ENCODE measurements at places on chromosomes 3 and 15. TPM values are rescaled to one million over a fixed set of nuclear protein-coding genes. Genes with fewer than 3 reads are reported as not detected.

DNA sequence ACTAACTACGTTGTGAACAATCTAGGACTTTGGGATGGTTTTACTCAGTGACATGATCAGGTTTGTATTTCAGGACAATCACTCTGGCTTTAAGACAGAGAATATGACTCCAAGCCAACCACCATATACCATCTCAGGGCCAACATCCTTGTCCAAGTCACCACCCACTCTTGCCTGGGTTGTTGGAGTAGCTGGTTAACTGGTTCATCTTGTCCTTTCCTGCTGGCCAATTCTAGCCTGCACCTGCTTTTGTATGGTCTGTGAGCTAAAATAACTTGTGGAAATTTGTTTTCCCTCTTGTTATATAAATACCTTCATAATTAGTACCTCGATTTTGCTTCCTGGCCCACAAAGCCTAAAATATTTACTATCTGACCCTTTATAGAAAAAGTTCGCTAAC lies 306.8 kb upstream of the STT3B start:
- DNase-seq: no peak

GRCh38 chr3:71057526-71057894 lies 526.0 kb downstream of the FOXP1 start:
- no peak for DNase-seq

GRCh38 chr15:93899817-93900216 lies 331.5 kb upstream of the MCTP2 start:
- DNase-seq: no peak

DNA sequence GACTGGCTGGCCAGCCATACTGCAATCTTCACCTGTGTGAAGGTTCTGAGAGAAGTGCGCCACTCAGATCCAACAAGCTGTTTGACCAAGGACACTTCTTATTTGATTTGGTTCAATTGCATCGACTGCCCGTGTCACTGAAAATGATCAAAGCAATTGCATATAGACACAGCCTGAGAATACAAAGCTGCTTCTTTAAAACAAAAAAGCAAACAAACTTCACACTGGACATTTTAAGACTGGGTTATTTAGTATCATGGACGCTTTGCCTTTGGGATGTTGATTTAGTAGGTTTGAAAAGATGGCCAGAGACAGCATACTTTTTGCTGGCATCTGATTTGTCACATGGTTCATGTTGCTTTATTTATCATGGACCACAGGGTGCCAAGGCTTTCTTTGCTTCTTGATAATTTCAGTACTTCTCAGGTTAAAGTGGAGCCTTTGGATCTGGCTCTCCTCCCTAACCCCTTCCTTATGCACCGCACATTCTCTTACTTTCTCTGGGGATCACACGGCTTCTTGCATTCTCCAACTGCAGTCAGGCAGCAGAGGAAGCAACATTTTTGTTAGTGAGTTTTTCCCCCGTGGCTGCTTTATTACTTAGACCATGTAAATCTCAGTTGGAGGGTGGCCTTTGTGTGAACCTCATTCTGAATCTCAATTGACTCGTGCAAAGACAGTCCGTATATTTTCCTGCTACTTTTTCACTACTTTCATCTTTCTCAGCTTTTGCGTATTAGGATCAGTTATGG lies 151.0 kb downstream of the CD47 start:
- no peak for DNase-seq

GRCh38 chr3:183635107-183635430 lies 354 bp upstream of the KLHL24 start:
- no peak for DNase-seq

DNA sequence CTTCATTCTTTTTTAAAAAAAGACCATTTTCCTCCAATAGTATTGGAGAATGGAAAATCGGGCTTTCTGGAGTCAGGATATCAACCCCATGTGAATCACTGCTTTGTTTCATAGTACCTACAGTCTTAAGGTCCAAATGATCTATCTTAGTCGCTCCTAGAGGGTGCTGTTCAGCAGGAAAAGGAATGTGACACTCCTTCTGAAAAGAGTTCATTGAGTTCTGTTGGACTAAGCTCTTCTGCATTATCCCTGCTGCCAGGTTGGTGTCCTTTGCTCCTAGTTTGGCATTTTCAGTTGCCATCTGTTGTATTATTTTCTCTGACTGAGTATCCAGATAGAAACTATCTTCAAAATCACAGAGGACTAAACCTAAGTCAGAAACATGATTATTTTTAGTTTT lies 57.2 kb downstream of the POLQ start:
- DNase-seq: no peak

Gene SEMA6D
- not detected for total RNA-seq

Measured in natural killer cell (primary cell).